Subcutaneous preadipocyte (primary cell): ENCODE measurements at places on chromosomes 3 and 15. TPM values are rescaled to one million over a fixed set of nuclear protein-coding genes. Genes with fewer than 3 reads are reported as not detected.

TMC3 gene
- not detected in 2 replicates for total RNA-seq

TRPM1 gene
- under 0.01 TPM in 1 of 2 replicates, not detected in the other for total RNA-seq

EFCC1 gene
- total RNA-seq = not detected in 2 replicates

LRRC49 gene
- total RNA-seq = 5.5 and 8.2 TPM in 2 replicates

CPEB1 gene
- 5.1 and 8.8 TPM in 2 replicates for total RNA-seq

PLA2G4D gene
- not detected in 2 replicates for total RNA-seq

IGDCC3 gene
- not detected in 2 replicates for total RNA-seq
